Stimulated activated CD4-positive, alpha-beta T cell treated with anti-CD3 and anti-CD28 coated beads, Interleukin-4, amount 100 ng/mL, for 1 hour (primary cell): ENCODE measurements at places on chromosomes 7 and 10.

- no peak for DNase-seq
These were observed 90.0 kb downstream of the GSAP start for GRCh38 chr7:77326131-77326530.

DNA sequence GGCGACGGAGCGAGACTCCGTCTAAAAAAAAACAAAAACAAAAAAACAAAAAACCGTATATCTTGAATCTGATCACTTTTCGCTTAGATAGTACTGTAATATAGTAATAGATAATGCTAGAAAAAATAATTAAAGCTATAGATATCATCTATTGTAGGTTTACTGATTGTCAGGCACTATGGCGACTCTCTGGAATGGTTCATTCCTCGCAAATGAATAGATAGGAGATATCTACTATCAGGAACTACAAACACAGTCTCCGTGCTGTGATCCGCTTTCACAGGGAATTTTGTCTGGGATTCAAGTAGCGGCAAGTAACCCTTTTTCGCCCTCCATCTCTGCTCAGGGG lies 342 bp upstream of the MEIG1 start:
- no peak for DNase-seq

- DNase-seq = no peak
These were observed 115.3 kb downstream of the JAZF1 start for GRCh38 chr7:28065308-28065707.

- DNase-seq = no peak
These were observed 36.6 kb downstream of the PIK3AP1 start for GRCh38 chr10:96683710-96684109.

- no peak for DNase-seq
These were observed 63.2 kb upstream of the KLF6 start for GRCh38 chr10:3848005-3848774.

DNA sequence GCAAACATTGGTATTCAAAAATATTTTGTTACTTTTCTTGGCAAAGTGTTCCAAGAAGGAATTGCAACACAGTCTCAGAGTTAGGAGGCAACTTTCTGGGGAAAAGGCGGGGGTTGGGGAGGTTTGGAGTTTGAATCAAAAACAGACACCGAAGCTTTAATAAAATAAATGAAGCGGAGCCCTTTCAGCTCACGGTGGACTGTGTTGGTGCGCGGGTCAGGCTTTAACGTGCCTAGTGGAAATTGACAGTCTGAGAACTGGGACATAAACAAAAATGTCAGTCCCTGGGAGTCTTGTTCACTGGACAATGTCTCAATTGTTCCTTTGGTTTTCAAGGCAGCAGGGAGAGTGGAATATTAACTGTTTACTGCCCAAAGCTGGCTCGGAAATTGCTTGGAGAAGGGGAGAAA lies 109.3 kb downstream of the TCF7L2 start:
- DNase-seq = no peak

- no peak for DNase-seq
These were observed at the start of gene NUPR2 for GRCh38 chr7:56115852-56116538. Gene NUPR2, minus strand, starts transcription at chr7:56116417. Its CDS starts 103 bp downstream, at chr7:56116314.

DNA sequence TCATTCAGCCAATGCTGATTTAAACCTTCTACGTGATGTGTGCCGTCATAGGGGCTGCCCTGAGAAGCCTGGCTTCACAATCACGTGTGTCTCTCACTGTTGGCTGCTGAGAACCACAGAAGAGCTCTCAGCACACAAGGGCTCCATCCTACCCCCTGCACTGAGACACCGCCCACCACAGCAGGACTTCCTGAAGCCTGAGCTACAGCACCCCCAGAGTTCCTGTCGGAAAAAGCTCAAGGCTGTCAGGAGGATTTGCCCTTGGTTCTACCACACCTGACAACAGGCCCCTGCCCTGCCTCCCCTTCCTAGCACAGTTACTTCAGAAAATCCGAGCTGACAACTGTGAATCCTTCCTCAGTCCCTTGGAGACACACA lies 191.9 kb downstream of the MAD1L1 start:
- DNase-seq = no peak

- no peak for DNase-seq
These were observed 455.3 kb downstream of the PLXDC2 start for GRCh38 chr10:20271490-20271889.

DNA sequence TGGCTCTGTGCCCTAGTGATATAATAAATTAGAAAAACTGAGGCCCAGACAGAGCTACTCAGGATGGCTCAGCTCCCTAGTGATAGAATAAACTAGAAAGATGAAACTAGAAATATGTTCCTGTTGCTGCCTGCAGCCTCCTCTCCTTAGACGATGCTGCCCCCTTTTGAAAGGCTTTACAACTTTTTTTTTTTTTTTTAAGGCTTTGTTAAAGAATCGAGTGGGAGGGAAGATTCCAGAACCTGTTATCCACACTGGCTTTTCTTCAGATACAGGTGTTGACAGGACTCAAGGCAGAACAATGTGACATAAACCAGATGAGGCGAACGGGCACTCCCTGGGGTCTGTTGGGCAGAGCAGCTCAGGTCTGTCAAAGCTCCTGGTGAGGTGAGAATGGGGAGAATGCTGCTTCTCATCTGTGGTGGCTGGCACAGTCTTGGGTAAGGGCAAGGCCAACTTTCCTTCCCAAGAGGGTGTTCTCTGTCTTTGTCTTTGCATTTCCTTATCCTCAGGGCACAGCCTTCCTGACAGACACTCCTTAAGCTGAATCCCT lies 175.1 kb downstream of the COBL start:
- DNase-seq = no peak

DNA sequence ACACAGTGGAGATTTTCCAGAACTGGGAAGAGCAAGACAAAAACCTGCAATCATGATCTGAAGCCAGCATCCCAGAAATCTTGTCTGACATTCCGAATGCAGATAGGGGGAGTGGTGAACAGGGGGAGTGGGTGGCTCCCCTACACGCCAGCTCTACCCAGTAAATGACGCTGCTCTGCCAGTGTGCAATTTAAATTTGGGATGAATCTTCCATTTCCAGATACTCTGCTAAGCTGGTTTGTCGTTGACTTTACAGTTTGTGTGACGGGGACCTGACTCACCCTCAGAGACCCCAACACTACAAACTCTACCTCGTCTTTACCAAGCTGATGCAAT lies 68.7 kb upstream of the CAMK2B start:
- DNase-seq = no peak

- DNase-seq = no peak
These were observed 40.2 kb downstream of the PDSS1 start for GRCh38 chr10:26737730-26738129.

DNA sequence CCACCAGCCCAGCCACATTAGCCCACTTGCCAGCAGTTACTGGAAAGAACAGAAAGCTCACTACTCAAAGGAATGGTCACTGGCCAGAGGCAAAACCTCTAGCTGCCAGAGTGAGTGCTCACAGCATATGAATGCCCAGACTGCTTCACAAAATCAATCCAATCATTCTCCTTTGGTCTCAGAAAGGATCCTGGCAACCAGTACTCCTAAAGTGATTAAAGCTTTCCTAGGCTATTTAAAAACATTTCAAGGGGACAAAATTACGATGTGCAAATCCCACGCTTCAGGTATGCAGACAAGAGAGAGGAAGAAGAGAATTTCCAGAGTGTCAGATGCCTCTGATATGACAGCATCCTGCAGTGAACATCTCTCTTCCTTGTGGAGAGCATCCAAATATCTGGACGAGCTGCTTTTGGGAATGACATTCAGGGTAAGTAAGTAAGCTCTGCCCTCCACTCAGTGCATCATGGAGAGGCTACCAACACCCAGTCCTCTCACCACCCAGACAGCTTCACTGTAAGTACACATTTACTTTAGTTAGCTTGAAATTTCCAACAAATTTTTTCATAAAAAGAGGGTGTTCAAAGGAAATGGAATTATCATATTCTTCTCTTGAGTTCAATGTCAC lies 25.1 kb downstream of the ICA1 start:
- no peak for DNase-seq

- DNase-seq = no peak
These were observed 71.7 kb upstream of the AUTS2 start for GRCh38 chr7:69526570-69526969.
